ENCODE measurements at places on chromosomes 2 and 18.

GRCh38 chr2:114628481-114628880 lies 186.0 kb downstream of the DPP10 start:
- DNase-seq = no peak

- DNase-seq = no peak
Observed at GRCh38 chr2:141195087-141195486, 935.7 kb downstream of the LRP1B start.

DNA sequence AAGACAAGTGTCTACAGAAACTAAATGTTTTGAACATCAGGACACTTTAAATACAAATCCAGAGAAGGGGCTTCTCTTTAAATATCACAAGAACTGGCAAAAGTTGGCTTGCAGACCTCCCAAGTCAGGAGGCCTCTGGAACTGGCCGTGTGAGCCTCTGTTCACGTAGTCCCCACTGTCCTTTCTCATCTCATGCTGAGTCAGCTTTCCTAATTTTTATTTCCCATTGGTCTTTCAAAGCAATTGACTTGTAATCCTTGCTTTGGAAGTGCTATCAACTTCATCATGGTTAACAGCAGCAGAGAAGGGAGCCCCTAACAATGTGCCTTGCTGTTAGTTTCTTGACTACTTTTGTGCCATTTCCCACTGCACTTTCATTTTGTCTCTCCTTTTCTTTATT lies 303.3 kb downstream of the DPP10 start:
- DNase-seq = no peak

DNA sequence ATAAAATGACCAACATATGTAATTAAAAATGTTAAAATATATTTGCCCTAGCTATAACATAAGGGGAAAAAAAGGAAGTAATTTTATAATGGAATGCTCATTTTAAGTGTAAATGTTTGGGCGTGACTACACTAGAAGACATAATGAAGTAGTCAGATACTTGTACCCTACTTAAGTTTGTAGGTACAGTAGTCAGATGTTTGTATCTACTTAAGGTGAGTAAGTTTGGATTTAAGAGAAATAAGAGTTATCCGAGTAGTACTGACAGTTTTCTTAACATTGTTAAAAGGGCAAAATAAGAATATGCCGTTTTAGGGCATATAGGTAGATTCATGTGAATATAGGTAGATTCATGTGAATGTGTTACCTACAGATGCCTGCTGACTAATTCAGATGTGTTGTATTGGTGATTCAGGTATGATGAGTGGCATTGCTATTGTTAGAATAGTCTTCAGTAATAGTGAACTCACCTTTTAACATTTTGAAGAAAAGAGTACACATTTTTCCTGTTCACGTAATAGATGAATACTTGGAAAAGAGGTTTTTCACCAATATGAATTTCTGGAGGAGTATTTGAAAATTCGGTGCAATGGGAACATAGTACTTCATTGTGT lies 14.9 kb downstream of the VAPA start:
- DNase-seq = no peak

DNA sequence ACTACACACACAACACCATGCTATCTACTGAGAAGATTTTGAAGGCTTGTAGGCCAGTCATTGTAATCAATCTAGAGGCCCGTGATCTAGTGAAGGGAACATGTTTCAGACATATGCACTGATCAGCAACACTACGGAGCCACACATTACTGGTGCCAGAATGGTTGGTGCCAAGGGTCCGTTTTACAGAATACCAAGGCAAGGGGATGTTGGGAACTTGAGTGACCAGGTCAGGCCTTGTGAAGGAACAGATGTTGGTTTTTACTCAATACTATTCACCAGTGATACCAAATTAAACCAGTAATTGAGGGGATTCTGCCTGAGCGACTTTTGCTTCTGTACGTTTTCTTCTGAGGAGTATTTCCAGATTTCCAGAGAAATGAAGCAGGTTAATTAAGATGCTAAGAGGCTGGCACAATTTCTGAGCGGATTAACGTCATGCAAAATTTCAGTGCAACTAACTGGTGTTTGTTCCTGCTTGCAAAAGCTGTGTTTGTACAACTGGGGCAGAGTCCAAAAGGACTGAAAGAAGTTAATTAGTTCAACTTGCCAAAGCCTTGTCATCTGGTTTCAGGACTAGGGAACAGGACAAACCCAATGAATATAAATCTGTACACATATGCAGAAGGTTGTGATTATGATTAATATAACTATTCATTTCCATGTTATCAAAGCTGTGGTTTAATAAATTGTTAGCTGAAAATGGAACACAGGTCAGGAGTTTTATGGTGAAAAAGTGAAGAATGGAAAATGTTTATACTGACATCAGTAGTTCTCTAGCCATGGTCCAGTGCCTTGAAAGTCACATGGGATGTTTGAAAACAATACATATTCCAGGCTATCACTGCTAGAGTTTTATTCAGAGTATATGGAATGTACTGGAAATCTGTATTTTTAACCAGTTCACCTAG lies 432.1 kb upstream of the DCC start:
- DNase-seq = no peak

GRCh38 chr18:61655630-61656029 lies 237.2 kb downstream of the RNF152 start:
- no peak for DNase-seq

DNA sequence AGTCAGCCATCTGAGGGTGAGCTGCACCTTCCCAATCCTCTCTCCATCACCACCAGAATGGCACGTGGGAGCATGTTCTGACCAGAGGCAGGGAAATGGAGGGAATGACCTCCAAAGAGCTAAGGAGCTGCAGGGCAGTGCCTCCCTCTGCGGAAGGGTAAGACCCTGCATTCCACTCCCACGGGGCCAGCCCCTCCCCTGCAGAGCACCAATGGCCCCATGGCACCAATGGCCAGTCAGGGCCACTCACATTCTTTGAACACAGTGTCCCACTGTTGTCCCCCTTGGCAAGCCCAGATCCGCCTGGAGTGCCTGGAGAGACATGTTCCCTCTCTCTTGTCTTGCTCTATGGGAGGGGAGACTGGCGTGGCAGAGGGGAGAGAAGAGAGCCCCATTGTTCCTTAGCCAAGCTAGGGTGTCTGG lies 164.4 kb downstream of the TNS1 start:
- DNase-seq = no peak

- DNase-seq = no peak
Observed at GRCh38 chr2:159508140-159508539, 108.2 kb downstream of the BAZ2B start.

DNA sequence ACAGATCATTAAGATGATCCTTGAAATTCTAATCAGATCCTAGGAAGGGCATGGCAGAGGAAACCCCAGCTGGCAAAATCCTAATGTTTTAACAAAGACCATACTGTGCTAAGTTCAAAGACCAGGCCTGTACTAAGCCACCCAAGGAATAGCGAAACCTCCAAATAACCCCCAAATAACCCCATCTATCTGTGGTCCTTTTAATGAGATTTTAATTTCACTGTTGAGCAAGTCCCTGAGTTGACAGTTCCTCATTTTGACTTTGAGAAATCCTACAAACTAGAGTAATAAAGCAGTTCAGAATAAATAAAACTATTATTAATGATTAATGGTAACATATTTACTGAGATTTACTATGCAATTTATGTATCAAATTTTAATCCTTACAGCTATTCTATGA lies 259.8 kb downstream of the STK39 start:
- DNase-seq = no peak

All from forelimb muscle (tissue), 1 donor.